HFFc6 (cell line): ENCODE measurements at places on chromosomes 13 and 19.

- no peak for DNase-seq
These were observed 10.6 kb upstream of the GPR18 start for GRCh38 chr13:99268822-99269221.

DNA sequence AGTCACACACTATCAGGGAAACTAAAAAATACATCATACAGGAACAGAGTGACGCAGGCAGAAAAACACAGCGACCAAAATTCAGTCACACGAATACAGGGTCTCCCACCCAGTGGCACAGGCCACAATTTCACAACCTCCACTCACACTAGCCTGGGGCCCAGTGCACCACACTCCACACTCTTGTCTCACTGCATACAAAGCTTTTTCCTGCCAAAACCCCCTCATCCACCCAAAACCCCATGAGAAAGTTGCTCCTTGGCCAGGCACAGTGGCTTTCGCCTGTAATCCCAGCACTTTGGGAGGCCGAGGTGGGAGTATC, 1.2 kb downstream of the S1PR5 start:
- no peak for DNase-seq

DNA sequence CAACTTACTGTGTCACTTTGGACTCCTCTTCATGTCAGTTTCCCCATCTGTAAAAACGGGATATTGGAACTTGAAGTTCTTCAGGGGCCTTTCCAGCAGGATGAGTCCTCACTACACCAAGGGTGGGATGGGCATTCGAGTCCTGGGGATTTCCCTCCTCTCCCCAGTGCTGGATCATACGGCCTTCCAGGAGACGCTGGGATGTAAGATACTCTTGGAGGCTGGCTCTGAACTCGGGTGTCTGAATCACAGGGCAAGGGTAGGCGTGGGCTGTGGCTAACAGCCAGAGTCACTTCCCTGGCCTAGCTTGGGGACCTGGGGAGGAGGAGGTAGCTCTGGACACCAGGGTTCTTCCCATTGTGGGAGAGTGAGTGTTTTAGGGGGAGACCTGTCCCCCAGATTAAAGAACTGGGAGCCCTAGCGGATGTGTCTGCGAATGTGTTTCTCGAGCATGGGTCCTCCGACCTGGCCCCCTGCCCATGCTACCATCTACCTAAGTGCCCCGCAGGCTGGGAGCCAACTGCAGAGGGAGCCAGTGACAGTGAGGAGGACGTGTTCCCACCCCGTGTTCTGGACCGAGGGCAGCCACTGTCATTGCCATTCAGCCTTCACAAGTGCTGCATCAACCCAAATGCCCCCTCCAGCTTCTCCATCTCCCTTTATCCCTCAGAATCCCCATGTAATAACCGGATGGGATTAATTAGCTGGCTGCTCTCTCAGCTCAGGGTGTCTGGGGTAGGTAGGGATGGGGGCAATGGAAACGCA, 2.4 kb upstream of the CYTH2 start:
- DNase-seq: peak; percentile 37

GRCh38 chr13:31870511-31870910, 131.2 kb downstream of the RXFP2 start:
- no peak for DNase-seq

GRCh38 chr19:13606156-13606555, 99.9 kb upstream of the CACNA1A start:
- no peak for DNase-seq

GRCh38 chr13:73971481-73971880, 162.7 kb downstream of the KLF12 start:
- DNase-seq: no peak

- DNase-seq: no peak
These were observed 2.4 kb downstream of the MBOAT7 start for GRCh38 chr19:54186934-54187381.
